8988T (cell line): ENCODE measurements at places on chromosomes 6 and 20.

- no peak for DNase-seq
These were observed 244.5 kb downstream of the CD83 start for GRCh38 chr6:14361956-14362587.

- DNase-seq = no peak
These were observed 41.3 kb upstream of the CEP162 start for GRCh38 chr6:84268781-84269180.

DNA sequence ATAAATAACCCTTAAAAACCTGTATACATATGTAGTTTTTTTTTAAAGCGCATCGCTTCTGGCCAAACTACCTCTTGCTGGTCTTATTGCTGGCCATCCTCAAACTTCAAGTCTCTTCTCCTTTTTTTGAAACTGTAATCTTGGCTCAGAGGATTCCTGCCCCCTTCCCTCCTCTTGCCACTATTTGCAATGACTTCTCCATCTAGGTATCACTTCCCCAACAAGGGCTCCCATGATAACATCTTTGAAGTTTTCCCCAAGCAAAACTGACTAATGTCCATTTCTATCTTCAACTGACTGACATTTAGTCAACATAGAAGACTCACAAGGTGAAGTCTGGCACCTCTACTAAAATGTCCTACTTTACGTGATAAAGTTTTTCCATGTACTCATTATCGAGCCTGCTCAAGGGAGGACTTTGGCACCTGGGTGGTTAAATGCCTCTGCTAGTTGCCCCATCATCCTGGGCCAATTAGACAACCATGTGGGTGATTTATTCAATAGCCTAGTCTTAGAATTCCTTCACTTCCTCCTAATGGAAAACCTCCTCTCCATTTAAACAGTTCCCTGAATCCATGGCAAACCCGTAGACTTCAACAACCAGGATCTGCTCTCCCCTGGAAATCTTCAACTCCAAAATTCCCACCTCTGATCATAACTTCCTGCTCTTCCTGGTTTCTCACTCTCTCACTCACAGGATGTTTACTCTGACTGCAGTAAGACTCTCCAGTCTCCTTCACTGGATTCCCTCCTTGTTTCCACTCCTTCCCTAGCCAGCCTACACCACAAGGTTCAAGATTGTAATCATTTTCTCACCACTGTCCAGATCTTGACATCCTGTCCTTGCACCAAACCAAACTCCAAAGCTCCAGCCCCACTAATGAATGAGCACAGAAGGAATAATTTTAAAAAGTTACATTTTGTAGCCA lies 9.4 kb upstream of the PLAGL1 start:
- DNase-seq = no peak

GRCh38 chr20:49561806-49562205 lies 6.1 kb downstream of the PTGIS start:
- no peak for DNase-seq

- no peak for DNase-seq
These were observed 213.5 kb upstream of the ARID1B start for GRCh38 chr6:156563714-156564113.

GRCh38 chr6:22248513-22249308 lies 48.1 kb downstream of the PRL start:
- no peak for DNase-seq
